NCI-H1436 (cell line): ENCODE measurements at places on chromosomes 1 and 21.

DNA sequence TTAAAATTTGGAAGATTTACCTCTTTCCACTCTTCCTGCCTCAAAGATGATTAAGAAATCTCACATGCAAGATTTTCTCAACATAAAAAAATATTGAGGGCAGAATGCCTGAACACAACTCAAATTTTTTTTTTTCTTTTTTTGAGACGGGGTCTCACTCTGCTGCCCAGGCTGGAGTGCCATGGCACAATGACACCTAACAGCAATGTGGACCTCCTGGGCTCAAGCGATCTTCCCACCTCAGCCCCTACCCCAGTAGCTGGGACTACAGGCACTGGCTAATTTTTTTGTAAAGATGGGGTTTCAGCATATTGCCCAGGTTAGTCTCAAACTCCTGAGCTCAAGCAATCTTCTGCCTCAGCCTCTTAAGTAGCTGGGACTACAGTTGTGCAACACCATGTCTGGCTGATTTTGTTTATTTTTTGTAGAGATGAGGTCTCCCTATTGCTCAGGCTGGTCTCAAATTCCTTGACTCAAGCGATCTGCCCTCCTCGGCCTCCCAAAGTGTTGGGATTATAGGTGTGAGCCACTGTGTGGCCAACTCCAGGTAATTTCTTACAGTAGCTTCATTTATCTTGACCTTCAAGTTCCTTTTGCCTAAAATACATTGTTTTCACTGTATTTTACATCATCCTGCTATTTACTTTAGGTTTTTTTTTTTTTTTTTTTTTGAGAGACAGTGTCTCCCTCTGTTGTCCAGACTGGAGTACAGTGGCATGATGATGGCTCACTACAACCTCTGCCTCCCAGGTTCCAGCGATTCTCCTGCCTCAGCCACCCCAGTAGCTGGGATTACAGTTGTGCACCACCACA, 10.4 kb downstream of the NUCKS1 start:
- no peak for DNase-seq

DNA sequence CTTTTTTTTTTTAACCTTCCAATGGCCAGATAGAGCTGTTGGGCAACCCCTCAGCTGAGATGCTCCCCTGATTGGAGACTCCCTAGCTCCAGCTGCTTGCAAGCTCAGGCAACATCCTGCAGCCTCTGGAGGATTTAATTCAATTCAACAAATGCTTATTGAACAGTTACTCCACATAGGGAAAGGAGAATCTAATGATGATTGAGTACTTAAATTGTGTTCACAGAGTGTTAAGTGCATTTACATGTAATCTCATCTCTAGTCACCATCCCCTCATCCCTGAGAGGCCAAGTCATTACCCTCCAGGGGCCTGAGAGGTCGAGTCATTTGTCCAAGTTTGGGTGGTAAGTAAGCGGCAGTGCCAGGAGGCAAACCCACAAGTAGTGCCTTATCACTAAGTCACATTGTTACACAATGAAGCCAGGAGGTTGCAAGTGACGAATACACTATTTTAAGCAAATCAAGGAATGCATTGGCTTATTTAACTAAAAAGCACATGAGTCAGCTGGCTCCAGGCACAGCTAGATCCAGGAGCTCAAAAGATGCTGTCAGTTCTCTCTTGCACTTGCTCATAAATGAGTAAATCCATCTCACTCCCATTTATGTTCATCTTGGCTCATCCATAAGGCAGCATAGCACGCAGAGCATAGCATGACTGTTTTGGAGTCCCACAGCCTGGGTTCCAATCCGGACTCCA, 64.3 kb downstream of the OPTC start:
- peak; percentile 76 for DNase-seq

- no peak for DNase-seq
These were observed 218.5 kb downstream of the SDCCAG8 start for GRCh38 chr1:243474136-243474881.

DNA sequence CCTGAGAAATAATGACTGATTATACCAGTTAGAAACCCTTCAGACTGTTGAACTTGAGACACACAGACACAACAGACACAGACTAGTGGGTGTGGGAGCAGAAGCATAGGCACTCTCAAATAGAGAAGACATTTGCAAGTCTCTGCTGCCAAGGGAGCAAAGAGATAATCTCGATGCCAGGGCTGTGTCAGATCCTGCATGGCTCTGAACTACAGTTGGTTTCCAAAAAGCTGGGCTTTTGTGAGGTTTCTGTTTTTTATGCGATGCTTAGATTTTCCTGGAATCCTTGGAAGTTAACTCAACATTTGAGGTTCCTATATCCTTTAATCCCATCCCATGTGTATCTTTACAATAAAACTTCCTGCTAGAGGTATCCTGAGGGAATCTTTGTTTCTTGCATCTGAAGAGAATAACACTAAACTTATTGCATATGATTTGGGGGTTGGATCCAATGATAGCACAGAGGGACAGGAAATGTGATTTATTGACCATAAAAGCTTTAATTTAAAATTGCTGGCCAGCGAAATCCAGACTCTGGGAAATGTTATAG, 236.4 kb downstream of the SPATA17 start:
- DNase-seq: no peak

DNA sequence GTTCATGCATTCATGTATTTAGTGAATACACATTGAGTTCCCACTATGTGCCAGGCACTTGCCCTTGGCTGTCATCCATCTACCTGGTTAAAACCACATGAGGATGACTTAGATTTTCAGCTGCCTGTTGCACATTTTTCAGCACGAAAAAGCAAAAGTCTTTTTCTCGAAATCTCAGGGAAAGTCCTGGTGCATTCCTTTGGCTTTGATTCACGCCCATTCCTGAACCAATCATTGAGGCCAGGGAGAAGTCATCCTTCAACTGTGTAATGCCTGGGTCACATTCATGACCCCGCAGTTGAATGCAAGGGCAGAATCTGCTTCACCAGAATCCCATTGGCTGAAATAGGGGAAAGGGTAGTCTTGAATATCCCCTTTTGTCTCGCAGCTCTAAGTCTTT, 84.4 kb downstream of the RNF220 start:
- DNase-seq: no peak

GRCh38 chr1:244945109-244945671, 80.8 kb upstream of the HNRNPU start:
- DNase-seq: no peak

GRCh38 chr1:151976015-151976343, 17.7 kb downstream of the S100A10 start:
- DNase-seq: no peak

DNA sequence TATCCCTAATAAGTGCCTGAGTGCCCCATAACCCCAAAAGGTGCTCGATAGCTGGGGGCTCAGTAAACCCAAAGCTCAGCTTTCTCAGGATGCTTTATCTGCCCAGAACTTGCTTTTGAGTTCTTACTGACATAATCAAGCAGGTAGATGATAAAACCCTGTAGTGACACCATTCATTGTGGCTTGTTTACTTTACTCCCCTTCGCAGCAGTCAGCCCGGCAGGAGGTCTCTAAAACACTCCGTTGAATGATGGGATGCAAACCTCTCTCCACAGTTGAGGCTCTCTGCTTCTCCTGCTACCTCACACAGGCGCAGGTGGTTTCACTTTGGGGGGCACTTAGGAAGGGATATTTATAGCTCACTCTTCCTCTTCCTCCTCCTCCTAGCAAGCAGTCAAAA, 349.4 kb downstream of the HLX start:
- no peak for DNase-seq

- DNase-seq: peak; percentile 26
These were observed 9.4 kb upstream of the FMO3 start for GRCh38 chr1:171081314-171081753.

DNA sequence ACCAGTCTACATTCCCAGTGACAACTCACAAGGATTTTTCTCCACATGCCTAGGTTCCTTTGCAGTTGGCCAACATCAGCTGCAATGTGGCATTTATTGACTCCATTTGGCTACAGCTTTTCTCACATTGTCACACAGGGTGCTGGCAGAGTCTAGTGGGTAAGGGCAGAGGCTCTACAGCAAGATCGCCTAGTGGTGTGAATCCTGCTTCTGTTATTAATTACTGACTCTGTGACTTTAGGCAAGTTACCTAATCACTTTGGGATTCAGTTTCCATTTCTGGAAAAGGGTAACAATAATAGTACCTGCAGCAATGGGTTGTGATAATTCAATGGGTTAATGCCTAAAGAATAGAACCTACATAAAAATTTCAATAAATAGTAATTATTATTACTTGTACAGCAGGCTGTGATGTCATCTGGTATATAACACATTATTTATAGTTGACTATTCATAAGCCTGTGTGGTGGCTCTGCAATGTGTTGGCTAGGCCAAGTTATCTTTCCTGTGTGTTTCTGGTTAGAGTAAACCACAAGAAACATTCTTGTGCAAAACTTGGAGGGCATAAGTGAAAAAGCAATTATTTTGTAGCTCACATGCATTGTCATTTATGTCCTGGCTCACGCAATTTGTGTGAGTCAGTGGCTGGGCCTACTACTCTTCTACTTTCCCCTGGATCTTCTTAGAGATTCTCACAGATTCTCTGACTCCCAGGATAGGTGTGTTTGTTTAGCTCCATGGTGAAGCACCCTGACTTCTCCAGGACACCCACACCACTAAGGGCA, 59.5 kb downstream of the PTGS2 start:
- no peak for DNase-seq

DNA sequence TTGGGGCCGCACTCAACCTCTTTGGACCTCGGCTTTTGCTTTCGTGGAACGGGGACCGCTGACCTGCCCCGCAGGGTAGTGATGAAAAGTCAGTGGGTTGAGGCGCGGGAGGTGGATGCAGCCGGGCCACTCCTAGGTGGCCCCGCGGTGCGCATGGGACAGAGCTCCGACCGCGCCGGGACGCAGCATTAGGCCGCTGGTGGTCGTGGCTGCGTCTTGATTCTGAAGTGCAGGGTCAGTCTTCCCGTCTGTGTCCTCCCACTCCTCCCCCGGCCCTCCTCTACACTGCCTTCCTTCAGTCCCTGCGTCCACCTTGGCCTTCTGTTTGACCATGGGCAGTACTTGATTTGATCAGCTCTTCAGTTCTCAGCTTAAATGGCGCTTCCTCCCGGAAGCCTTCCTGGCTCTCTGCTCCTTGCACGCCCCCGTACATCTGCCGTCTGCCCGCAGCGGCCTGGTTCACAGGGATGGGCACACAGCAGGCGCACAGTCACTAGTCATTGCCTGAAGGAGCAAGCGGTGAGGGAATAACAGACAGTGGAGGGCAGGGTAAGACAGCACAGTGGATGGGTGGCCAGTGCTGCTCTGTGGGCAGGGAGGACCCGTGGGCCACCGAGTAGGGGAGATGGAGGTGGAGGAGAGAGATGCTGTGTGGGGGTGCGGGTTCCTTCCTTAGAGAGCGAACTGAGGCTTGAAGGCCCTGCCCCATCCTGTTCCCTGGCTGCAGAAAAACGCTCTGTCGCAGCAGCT, 633 bp downstream of the THEMIS2 start:
- no peak for DNase-seq

- no peak for DNase-seq
These were observed 13.9 kb upstream of the STUM start for GRCh38 chr1:226534645-226535044.

DNA sequence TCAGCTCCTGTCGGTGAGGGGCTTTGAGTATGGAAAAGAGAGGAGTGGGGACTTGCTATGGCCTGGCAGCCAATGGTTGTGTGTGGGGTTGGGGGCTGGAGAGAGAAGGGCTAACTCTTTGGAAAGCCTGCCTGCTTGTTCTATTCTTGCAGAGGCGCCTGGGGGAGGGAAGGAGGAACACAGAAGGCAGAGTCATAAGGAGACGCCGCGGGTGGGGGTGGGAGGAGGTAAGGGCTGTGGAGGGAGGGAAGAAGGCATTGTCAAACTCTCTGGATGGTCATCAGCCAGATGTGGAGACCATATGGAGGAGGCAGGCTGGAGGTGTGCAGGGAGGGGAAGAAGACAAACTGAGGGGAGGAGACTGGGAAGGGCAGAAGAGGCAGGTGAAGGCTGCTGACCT, 70.0 kb downstream of the PLXNA2 start:
- DNase-seq: no peak

GRCh38 chr1:40921522-40921921, 58.0 kb upstream of the CTPS1 start:
- DNase-seq: no peak

GRCh38 chr1:184116287-184116686, 64.8 kb downstream of the TSEN15 start:
- no peak for DNase-seq

DNA sequence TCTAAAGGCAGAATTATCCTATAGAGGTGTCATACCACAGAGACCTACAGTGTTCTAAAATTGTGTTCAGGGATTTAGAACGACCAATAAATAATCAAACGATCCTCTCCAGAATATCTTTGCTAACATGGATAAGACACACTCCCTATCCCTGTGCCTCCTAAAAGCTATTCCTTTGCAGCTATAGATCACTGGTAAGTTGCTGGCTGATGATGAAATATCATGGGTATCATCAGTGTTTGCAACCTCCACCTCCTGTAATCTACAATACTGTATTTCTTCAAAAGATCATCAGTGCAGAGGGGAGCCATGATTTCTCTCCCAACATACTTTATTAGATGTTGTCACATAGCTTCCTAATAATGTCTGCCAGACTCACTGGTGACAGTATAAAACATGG, 201.9 kb downstream of the NTNG1 start:
- DNase-seq: no peak

GRCh38 chr1:245577191-245578157, 422.7 kb downstream of the KIF26B start:
- DNase-seq: no peak

DNA sequence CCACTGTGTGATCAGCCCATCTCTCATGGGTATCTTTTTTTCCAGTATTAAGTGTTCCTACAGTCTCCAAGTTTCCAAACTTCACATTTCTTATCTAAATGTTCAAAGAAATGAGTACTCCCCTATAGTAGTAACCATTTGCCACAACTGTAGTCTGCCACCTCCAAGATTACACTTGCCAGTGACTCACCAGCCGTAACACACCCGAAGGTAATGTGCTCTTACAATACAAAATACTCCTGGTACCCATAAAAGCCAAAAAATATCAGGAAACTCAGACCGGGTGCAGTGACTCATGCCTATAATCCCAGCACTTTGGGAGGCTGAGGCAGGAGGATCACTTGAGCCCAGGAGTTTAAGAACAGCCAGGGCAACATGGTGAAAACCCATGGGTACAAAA, 20.5 kb upstream of the ZNF496 start:
- DNase-seq: no peak

DNA sequence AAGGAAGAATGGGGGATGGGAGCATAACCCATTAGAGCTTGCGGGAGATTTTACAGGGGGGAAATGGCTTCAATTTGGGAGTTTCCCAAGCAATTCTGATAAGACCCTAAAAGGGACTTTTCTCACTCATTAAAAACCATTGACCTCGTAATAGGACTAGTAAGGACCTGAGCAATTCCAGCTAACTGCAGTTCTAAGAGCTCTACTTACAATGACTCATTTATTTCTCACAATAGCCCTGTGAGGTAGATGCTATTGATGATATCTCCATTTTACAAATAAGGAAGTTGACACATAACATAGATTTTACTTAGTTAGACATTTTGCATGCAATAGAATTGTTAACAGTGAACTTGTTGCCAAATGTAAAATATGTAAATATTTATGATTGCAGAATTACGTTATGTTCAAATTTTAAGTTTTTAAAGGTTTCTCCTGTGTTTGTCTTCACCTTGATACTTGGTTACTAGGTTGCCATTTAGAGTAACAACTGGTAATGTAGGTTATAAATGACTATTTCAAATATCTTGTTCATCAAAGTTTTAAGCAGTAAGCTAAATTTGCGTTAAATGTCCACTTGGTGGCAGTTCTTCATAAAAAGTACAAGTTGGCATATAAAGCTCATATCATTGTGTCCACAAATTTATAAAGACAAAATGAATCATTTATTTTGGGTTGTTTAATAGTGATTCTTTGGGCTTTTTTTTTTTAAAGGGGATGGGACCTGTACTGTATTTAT, 182.0 kb downstream of the PLA2G4A start:
- no peak for DNase-seq
